Muscle of leg (tissue), 16 donors: ENCODE measurements at places on chromosomes 2 and 18. TPM values are rescaled to one million over a fixed set of nuclear protein-coding genes. Genes with fewer than 3 reads are reported as not detected.

GRCh38 chr2:189581354-189582139 is 961 bp upstream of the SLC40A1 start:
- peaks cover 4% of the 10 kb centered on the region for H3K27me3 ChIP-seq
- DNase-seq, result no peak
- H3K36me3 ChIP-seq, result peaks cover 7% of the 10 kb centered on the region
- peak overlapping the region; percentile 89 for H3K27ac ChIP-seq
- H3K4me3 ChIP-seq, result peak overlapping the region; percentile 73

DNA sequence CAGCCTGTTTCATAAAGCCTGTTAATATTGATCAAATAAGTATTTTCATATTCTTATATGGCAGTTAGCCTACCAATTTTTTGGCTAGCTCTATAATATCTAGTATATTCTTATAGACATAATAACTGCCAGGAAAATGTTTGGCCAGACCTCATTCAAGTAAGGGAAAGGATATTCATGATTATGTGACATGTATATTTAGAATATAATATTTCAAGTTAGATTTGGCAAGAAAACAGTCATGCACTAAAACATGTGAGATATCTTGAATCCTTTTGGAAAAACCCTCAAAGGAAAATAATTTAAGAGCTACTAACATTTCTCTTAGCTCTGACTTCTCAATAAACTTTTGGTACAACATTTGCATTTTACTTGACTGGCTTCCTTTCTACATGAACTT is 694.1 kb downstream of the PLCL1 start:
- H3K36me3 ChIP-seq, result no peaks in the 10 kb centered on the region
- H3K27ac ChIP-seq, result no peak overlapping the region
- peaks cover 3% of the 10 kb centered on the region for H3K4me1 ChIP-seq
- H3K27me3 ChIP-seq, result no peaks in the 10 kb centered on the region
- peak; percentile 58 for DNase-seq

- H3K4me3 ChIP-seq, result no peak overlapping the region
- no peak overlapping the region for H3K27ac ChIP-seq
- DNase-seq, result no peak
- no peaks in the 10 kb centered on the region for H3K4me1 ChIP-seq
- H3K27me3 ChIP-seq, result no peaks in the 10 kb centered on the region
These were observed 33.7 kb downstream of the MRPL33 start for GRCh38 chr2:27805180-27805579.

DNA sequence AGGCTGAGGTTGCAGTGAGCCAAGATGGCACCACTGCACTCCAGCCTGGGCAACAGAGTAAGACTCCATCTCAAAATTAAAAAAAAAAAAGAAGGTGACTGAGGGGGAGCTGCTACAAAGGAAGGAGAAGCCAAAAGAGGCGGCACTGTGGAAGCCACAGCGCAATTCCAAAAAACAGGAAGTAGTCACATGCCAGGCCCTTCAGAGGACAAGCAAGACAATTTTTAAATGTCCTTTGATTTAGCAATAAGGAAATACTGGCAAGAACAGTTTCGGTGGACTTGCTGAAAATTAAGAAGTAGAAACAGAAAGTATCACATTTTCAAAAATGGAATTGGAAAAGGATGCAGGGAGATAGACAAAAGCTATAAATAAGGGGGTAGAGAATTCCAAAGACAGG is 122.8 kb downstream of the OSBPL1A start:
- H3K27ac ChIP-seq, result no peak overlapping the region
- DNase-seq, result peak; percentile 69
- H3K4me1 ChIP-seq, result peaks cover 2% of the 10 kb centered on the region
- H3K36me3 ChIP-seq, result no peaks in the 10 kb centered on the region
- H3K27me3 ChIP-seq, result no peaks in the 10 kb centered on the region

Gene PIEZO2
- polyA plus RNA-seq, result 19.3 TPM

Gene FZD7
- 28.6 TPM for polyA plus RNA-seq

Gene SCYGR6
- polyA plus RNA-seq, result not detected

Gene TBR1
- not detected for polyA plus RNA-seq

Gene ADRA2B
- polyA plus RNA-seq, result 3.0 TPM
